ENCODE measurements at places on chromosomes 11 and 22. TPM values are rescaled to one million over a fixed set of nuclear protein-coding genes. Genes with fewer than 3 reads are reported as not detected.

Gene PHF5A
- total RNA-seq = 101 TPM

Gene CHADL
- total RNA-seq = not detected

Gene SERPING1
- total RNA-seq = 0.26 TPM

Gene CHRM1
- 1.3 TPM for total RNA-seq

Gene VSIG10L2
- total RNA-seq = not detected

Gene RHOD
- total RNA-seq = 85.6 TPM

Gene CD3E
- total RNA-seq = not detected

Gene BTBD18
- not detected for total RNA-seq

Gene SIK3
- total RNA-seq = 4.1 TPM

Gene MUC5AC
- not detected for total RNA-seq

Gene MUC5B
- not detected for total RNA-seq

Gene BAIAP2L2
- 63.3 TPM for total RNA-seq

Gene IL18
- 73.8 TPM for total RNA-seq

Gene HEPN1
- total RNA-seq = not detected

Gene SCYL1
- 56.3 TPM for total RNA-seq

Gene HTR3B
- total RNA-seq = not detected

Gene TRIM22
- total RNA-seq = 1.7 TPM

All from MG63 (cell line).